Activated naive CD8-positive, alpha-beta T cell treated with anti-CD3 and anti-CD28 coated beads, Interleukin-2, amount 10 ng/mL, durations not matched to agents 7 days and 5 days (primary cell): ENCODE measurements at places on chromosomes 11 and 22. TPM values are rescaled to one million over a fixed set of nuclear protein-coding genes. Genes with fewer than 3 reads are reported as not detected.
A peak's percentile ranks its signal among the peaks of the same experiment; 100 is the strongest.

GRCh38 chr11:119520966-119521365 is 98.0 kb upstream of the THY1 start:
- DNase-seq: no peak

- DNase-seq: no peak
These were observed 12.8 kb downstream of the SCYL1 start for GRCh38 chr11:65537620-65538231.

- no peak for DNase-seq
These were observed 1156.6 kb downstream of the TBC1D22A start for GRCh38 chr22:47919001-47919441.

- no peak for DNase-seq
These were observed 364.9 kb upstream of the CADM1 start for GRCh38 chr11:115869131-115869530.

- no peak for DNase-seq
These were observed 4.2 kb upstream of the PIM3 start for GRCh38 chr22:49956418-49956770.

DNA sequence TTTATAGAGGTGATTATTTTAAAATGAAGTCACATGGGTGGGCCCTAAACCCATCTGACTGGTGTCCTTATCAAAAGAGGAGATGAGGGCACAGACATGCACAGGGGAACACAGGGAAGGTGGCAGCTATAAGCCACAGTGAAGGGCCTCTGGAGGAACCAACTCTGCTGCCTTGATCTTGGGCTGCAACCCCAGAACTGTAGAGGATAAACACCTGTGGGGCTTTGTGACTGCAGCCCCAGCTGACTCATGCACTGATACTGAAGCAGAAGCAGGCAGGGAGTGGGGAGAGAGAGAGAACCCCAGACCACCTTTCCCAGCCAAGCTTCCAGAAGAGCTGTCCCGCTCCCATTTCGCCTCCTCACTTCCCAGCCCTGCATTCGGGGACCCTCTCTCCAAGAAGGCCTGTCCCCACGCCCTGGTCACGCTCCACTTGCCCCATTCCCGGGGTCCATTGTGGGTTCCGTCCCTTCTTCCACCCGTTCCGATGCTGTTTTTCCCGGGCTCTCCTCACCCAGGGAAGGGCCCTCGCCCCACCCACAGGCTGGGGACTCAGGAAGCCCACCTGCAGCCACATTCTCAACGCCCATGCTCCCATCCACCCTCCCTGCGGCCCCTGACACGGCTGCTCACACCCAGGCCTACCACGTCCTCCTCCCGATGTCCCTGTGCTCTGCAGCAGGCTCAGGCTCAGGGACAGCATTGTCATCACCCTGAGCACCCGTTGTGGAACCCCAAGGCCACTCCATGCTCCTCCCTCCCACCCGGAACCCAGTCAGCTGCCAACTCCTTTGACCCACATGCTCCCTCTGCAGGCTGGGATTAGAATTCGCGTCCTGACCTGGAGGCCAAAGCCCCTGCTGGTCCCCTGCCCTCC is 90.8 kb upstream of the SHANK2 start:
- no peak for DNase-seq

GRCh38 chr11:87038235-87038977 is 672 bp downstream of the TMEM135 start:
- DNase-seq: no peak

DNA sequence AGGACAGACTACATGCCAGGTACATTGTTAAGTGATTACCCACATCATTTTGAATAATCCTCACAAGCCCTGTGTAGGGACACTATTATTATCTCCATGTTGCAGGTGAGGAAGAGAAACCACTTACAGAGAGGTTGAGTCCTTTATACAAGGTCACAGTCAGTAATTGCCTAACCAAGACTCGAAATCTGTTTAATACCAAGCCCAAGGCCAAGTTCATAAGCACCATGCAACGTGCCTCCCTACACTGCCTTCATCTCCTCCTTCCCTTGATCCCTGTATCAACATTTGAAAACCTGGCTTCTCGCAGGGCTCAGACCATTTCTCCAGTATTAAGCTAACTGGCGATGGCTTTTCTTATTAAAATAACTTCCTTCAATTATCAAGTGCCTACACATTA is 41.7 kb upstream of the SEZ6L start:
- DNase-seq: no peak

GRCh38 chr11:103744496-103745153 is 291.8 kb upstream of the DDI1 start:
- DNase-seq: no peak

DNA sequence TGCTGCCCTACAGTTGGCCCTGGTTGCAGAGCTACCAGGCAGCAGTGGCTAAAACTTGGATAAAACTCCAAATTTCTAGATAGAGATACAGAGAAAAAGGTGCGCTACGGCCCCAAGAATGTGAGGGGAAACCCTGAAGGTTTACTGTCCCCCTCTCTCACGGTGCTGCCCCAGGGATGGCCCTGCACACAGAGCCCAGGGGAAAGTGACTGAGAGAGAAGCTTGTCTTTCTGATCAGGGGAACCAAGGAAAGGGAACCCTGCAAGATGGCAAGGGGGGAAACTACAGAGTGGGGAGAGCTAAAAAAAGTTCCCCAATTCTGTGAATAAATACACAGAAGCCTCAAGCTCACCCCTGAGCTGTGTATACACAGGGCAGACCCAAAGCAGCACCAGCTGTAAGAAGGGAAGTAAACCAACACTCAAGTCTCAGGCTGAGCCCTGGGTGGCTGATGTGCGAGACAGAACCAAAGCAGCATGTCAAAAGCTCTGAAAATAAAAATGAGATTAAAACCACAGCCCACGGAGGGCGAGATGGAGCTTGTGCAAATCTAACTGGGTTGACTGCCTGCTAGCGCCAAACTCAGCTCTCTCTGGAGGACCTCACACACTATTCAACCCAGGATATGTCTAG is 22.1 kb downstream of the GNB1L start:
- DNase-seq: no peak

DNA sequence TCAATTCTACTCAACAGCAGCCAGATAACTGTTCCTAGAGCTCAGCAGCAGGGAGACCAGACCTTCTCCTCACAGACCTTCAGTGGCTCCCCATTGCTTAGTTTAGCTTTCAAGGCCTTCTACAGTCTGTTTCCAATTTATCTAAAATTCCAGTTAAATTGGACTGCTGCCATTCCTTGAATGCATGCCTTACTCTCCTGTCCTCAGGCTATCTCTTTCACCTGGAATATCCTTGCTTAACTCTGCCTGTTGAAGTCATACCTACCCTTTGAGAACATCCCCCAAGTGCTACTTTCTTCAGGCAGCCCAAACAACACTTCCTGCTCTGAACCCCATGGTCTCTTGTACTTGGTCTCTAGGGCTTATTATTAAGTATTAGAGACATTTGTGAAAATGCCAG is 120.7 kb upstream of the TENM4 start:
- no peak for DNase-seq

GRCh38 chr11:12271241-12271640 is 106.1 kb upstream of the PARVA start:
- DNase-seq: no peak

DNA sequence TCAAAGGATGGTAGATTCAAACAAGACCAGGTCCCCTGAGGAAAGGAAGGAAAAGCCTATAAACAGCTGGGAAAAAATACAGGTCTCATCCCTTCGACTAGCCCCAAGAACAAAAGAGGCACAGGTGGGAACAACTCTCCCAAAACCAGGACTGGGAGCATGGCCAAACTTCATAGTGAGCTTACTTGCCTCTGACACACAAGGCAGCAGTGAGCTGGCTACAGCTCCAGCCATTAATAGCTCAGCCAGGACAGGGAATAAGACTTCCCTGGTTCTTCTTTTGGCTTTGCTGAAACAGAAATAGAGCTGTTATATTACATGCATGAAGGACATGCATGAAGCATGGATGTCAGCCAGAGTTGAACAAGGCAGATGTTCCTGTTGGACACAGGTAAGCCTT is at the start of gene OR10A2:
OR10A2 (plus strand) TSS at position 97 of the 400 bp plus-strand sequence. CDS start 6,698 bp downstream, outside the sequence.
- no peak for DNase-seq

DNA sequence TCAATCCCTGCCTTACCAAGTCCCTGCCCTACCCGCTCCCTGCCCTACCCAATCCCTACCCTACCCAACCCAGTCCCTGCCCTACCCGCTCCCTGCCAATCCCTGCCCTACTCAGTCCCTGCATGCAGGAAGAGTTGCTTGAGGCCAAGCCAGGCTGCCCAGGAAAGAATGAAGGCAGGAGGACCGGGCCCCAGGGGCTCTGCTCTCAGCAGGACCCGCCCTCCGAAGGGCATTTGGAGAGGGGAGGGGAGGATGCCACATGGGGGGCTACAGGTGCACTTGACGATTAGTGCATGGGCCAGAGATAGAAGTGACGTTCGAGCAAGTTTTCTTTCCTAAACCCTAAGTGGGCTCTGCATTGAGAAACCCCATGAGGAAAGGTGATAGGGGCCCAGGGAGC is 581.2 kb downstream of the TBC1D22A start:
- no peak for DNase-seq

GRCh38 chr11:59607703-59608454 is 7.7 kb downstream of the OSBP start:
- no peak for DNase-seq

DNA sequence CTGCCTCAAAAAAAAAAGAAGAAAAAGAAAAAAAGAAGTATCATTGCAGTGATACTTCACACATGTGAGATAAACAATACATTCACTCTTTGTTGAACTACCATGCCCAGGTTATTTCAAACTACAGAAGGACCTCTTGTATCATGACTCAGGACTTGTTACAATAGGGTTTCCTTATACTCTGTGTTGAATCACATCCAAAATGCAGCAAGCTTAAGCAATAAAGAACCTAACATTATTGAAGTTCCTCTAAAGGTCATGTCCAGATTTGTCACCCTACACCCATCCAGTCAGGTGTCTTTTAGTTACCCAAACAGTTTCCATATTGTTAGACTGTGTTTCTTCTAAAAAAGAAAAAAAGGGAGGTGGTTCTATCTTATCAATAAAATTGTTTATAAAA is 26.9 kb upstream of the ALKBH3 start:
- no peak for DNase-seq

- DNase-seq: no peak
These were observed 5.5 kb downstream of the SNAP29 start for GRCh38 chr22:20864186-20864908.

DNA sequence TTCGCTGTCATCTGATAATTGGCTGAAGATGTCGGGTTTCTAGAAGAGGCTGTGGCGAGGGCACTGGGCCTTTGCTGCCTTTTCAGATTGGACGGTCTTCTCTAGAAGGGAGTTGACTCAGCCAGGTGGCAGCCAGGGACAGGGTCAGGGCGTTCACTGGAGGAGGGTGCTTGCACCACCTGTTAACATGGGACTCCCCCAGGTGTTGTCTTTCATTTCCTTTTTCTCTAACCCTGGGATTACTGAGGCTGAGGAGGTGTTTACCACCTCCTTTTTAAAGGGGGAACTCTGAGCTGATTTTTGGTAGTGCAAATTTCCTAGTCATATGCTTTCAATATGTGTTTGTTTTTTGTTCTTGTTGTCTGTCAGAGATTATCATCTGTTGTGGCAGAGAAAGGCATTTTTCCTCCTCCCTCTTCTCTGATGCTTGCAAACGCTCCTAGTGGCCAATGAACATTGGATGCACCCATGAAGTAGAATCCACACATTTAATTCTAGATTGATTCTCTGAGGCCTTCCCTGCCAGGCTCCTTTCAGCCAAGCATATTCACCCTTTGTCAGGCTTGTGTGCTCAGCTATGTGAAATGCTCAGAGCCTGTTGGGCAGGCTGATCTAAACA is 54.1 kb downstream of the LDLRAD3 start:
- DNase-seq: no peak

- DNase-seq: no peak
These were observed 3.2 kb downstream of the TPP1 start for GRCh38 chr11:6615882-6616585.

DNA sequence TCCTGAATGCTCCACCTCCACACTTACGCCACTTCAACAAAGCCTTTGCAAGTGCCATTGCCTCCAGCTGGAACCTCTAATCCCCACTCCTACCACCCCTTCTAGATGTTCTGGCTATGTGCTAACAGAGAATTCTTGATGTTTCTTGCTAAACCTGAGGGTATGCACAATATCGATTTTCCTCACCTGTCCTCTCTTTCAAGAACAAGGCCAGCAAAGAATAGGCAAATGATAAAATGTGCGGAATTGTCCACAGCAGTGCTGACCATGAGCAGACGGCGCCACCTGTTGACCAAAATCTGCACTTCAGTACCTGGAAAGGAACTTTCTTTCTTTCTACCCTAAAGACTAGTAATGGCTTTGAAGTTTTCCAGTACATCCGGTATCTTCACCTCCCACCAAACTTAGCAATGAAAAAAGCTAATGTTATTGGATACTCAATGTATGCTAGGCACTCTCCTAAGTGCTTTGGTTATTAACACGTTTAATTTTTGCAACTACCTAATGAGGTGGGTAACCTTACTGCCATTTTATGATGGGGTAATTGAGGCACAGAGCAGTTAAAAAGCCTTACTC is 3.4 kb downstream of the TIMM10 start:
- peak; percentile 75 for DNase-seq

GRCh38 chr11:25317216-25317615 is 820.4 kb downstream of the LUZP2 start:
- no peak for DNase-seq

GRCh38 chr11:35116245-35116644 is 22.7 kb upstream of the CD44 start:
- no peak for DNase-seq

- DNase-seq: peak; percentile 41
These were observed 5.7 kb upstream of the C1QTNF6 start for GRCh38 chr22:37193629-37194191.

GRCh38 chr11:73379189-73379880 is 3.1 kb downstream of the RELT start:
- no peak for DNase-seq

DNA sequence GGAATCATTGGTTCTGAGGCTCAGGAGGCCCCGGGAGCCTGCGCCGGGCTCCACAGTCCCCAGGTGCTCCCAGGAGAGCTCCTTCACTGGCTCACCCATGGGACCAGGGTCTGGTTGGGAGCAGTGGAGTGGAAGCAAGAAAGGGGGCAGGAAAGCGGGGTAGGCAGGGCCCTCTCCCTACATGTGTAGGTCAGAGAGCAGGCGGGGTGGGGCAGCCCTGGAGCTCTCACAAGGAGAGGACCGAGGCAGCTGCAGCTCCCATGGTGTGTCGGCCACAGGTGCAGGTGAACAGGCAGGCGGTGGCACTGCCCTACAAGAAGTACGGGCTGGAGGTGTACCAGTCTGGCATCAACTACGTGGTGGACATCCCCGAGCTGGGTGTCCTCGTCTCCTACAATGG is 28.3 kb downstream of the MUC2 start:
- no peak for DNase-seq

DNA sequence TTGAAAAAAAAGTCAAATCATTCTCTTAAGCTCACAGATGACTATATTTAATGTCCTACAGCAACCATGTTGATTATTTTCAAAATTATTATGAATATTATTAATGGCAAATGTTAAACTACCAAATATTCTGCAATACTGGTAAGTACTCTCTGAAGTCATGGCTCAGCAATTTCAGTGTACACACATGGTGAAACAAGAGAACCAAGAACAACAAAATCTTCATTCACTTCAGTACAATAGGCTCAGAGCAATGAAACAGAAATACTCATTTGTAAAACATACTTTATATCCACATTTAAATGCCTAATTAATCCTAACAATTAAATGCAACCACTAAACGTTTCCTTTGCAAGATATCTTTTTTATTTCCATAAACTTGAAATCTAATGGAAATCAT is 347.2 kb downstream of the TTC28 start:
- DNase-seq: no peak

The LRP4 gene
- 0.06 TPM for total RNA-seq

The SVIP gene
- 42.4 TPM for total RNA-seq

The BIK gene
- 1.8 TPM for total RNA-seq

The OR8A1 gene
- not detected for total RNA-seq

The TUBA8 gene
- 3.7 TPM for total RNA-seq

The TRAPPC4 gene
- total RNA-seq: 84.4 TPM

The MARK2 gene
- total RNA-seq: 60.6 TPM

The PANX3 gene
- total RNA-seq: not detected

The CYTH4 gene
- 149 TPM for total RNA-seq

The FAM118B gene
- total RNA-seq: 12.2 TPM
